ENCODE measurements at places on chromosomes 1 and 21.

- no peak for DNase-seq
These were observed 400.0 kb upstream of the PKN2 start for GRCh38 chr1:88284066-88284465.

DNA sequence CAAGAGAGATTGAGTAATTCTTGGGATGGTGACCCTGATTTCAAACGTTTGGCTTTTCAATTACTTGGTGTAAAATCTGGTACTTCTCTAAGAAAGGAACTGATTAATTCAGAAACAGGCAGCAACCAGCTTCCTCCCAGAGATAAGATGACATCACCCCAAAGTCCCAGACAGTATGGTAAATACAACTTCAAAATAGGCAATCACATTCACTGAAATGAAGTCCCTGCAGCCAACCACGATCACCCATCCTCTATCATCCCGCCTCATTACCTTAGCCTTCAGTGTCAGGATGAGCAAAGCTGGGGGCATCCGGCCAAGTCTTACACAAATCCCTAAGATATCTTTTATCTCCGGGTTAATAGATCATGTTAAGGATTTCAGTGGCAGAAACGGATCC is 26.4 kb upstream of the RUNX1 start:
- no peak for DNase-seq

DNA sequence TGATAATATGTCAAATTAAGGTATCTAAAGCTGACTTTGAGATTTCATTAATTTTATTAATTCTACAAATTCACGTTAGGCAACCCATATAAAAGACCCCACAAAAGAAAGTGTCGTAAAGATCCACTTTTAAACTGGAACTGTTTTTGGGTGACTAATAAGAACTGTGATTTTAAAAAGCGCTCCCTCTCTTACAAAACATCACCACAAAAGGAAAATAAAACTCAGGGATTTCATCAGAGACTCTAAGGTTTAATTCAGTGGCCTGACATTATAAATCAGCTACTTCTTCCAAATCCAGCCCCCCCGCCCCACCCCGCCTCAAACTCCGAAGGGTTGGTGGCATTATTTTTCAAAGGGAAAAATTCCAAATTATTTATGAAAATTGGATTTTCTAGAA is 2.7 kb downstream of the COL24A1 start:
- DNase-seq = no peak

DNA sequence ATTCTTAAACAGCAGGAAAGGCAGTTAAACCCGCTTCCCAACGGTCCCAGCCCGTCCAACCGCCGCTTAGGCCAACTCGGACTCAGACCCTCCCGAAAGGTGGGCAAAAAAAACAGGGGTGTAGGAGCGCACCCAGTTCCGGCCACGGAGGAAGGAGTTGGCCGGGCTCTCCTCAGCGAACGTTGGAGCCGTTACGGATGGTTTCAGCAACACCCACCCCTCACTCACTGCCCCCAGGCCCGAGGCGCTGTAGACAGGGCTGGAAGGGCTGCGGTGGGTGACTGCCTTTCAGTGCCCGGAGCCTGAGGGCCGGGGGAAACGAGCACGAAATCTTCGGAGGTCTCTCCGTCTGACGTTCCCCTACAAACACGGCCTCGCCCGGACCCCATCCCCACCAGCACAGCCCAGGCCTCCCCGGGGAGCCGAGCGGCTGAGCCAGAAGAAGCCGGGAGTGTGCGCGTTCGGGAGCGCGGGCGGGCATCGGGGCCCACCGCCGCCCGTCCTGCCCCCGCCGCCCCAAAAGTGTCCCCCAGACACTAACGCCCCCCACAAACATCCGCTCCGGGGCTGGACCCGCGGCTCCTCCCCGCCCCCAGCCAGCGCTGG is 1.3 kb downstream of the KDM5B start:
- DNase-seq = no peak

GRCh38 chr1:159009704-159010361 is at the start of gene IFI16:
Gene IFI16, plus strand, starts transcription at chr1:159009907. Its CDS starts 4,774 bp downstream, at chr1:159014681.
- peak; percentile 21 for DNase-seq
